NCI-H2081 (cell line): ENCODE measurements at places on chromosomes 7 and 10.

DNA sequence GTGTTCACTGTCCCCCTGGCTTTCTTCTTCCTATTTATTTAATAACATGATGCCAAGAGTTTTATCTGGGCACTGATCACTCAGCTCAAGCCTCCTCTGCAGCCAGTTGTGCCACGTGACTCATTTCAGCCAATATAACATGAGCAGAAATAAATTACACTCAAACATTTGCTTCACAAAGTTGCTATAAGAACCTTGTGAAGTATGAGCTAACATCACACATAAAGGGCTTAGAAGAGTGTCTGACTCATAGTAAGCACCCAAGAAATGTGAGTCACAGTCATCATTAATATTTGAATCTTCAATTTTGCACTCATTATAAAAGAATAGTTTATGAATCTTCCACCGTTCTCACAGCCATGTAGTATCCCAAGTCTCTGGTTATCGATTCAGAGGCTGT is 414.6 kb upstream of the NPVF start:
- no peak for DNase-seq

- no peak for DNase-seq
These were observed 105.5 kb downstream of the ACTR3B start for GRCh38 chr7:152865011-152865410.

DNA sequence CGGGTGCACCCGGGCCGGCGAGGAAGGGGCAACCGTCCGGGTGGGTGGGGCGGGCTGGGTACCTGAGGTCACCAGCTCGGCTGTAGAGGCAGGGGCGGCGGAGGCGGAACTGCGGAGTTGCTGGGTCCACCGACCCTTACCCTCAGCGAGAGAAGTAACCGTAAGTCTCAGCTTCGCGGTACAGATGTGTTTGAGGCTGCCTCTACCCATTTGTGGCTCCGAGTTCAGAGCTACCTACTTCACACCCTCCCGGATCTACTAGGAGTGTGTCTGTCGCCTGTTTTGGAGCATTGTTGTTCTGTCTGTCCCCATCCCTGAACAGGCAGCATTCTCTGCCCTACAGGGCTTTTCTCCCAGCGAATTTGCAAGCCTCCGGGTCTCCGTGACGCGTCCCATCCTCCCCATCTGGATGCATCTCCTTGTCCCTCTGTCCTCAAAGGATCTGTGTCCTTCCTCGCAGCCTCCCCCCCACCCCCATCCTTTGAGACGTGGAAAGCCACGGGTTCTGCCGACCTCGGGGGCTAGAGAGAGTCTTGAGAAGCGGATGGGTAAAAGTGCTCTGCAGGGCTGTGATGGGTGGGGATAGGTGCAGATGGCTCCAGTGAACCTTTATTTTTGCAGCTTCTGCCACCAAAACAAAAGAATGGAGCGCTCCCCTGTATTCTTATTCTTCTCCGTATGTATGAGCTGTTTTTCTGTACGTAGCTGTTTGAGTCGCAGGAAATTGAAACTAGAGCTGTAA is 757 bp downstream of the ANKIB1 start:
- DNase-seq, result peak; percentile 35

- no peak for DNase-seq
These were observed 54.2 kb downstream of the SEC61G start for GRCh38 chr7:54704851-54705250.

DNA sequence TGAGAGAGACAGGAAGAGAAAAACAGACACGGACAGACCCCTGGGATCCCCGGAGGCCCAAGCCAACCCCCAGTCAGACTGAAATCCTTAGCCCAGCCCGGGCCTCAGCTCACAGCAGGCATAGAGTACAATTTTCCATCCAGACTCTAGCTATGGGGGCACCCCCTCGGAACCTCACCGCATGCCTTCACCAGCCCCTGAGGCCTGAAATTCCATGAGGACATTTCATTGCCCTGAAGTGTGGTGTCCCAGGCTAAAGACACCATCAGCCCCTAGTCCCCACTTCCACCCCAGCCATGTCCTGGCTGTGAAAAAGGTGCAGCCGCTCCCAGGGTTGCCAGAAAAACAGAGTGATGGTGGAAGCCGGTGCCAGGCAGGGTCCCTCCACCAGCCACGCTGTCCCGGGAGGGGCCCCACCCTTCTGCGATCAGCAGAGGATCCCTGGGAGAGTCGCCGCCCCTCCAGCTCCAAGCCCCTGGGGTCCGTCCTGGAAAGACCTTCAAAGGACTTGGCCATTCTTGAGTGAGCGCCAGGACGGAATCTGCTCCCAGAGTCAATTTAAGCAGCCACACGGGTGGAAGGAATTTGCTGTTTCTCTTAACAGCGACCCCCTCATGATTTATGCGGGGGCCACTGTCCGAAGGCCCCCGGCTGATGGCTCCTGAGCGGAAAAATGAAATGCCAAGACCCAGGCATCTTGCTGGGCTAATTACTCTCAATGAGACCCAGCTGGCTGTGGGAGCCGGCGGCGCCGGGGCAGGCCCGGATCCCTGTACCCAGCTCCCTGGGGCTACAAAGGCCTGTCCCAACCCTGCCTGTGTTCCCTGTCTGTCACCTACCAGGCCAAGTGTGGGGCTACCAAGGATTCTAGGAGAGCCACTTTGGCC is 23.2 kb downstream of the MYL10 start:
- no peak for DNase-seq

GRCh38 chr7:19567011-19567410 is 141.8 kb downstream of the POLR1F start:
- DNase-seq, result no peak

GRCh38 chr7:55486192-55486590 is 86.1 kb downstream of the VOPP1 start:
- DNase-seq, result no peak

GRCh38 chr10:128078136-128078969 is 47.9 kb downstream of the MKI67 start:
- no peak for DNase-seq

DNA sequence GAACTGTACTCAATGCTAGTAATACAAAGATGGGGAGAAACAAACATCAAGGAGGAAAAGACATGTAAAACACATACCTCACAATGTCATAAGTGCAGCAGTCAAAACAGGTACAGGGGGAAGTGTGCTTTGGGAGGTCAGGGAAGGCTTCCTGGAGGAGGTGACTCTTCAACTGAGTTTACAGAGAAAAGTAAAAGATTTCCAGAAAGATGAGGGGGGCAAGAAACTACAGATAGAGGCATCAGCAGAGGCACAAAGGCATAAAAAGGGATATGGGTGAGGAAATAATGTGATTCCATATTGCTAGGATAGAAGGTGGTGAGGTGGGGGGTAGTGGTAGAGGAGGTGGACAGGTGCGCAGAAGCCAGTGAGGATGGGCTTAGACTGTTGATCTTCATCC is 95.0 kb downstream of the LSM5 start:
- no peak for DNase-seq

DNA sequence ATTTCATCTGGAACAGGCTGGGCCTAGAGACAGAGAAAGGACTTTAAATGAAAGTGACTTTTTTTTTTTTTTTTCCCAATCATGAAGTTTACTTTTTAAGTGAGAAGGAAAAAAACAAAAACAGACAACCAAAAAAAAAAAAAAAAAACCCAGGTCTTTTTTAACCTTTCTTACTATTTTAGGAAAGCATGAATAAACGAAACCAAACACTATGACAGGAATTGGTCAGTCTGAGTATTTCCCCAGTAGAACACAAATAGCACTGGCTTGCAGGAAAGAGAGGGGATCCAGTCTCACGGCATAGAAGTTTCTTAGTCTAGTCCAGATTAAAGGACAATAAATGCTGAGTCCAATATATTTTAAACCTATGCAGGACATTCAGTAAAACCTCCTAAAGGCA is 180.5 kb upstream of the CCDC6 start:
- no peak for DNase-seq

- peak; percentile 1 for DNase-seq
These were observed 70.6 kb downstream of the CNNM2 start for GRCh38 chr10:102988404-102989314.

- DNase-seq, result no peak
These were observed 5.5 kb downstream of the PDAP1 start for GRCh38 chr7:99402854-99403253.

DNA sequence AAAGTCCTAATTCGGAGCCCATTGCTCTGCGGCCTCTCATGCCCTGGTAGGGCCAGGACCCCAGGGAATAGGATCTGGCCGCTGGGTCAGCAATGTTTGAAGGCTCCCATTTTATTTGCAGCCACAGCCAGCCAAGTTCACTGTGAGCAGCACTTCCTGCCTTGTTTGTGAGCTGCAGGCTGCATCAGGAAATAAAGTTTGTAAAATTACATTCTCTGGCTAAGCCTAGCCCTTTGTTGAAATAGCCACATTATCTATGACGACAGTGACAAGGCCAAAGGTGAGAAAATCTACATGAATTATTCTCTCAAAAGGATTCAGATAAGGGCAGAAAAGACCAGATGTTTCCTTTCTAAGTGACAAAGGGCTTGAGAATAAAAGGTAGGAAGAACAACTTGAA is 23.7 kb upstream of the ITGB1 start:
- no peak for DNase-seq

DNA sequence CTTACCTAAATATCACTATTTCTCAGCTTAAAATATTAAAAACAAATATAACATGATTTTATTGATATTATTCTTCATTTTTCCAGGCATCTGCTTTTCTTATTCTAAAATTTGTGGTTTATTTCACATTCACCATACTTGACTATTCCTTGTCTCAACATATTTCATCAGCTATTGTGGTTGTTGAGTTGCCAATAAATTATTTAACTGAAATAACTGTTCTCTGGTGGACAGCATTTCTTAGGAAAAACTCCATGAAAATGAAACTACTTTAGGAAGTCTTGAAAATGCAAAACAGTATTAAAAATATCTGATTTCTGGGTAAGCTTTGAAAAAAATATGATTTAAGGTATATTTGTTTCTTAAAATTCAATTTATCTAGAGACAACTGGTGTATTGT is 122.9 kb upstream of the SEMA3A start:
- no peak for DNase-seq
